ENCODE measurements at places on chromosomes 1 and 21. TPM values are rescaled to one million over a fixed set of nuclear protein-coding genes. Genes with fewer than 3 reads are reported as not detected.

DNA sequence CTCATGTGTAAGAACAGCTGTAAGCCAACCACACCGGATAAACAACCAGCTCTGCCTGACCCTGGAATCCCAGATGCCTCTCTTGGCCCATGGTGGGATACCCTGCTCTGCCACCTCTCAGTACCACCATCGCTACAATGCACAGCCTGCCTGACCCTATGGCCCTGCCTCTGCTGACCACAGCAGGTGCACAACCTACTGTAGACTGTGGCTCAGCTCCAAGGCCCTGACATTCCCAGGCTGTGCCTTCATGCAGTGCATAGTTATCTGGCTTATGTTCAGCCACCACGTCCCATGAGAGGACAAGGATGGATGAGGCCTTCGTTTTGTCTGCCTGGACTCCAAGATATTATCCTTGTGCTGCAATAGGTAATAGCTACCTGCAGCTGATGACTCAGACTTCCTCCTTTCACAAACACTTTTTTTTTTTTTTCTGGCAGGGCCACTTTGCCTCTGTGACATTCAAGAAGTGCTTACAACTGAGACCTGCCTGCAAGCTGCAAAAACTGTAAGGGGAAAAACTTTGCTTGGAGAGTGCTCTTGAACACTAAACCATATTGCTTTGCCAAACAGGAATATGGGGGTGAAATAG is 177.7 kb downstream of the URB2 start:
- no peak for DNase-seq

DNA sequence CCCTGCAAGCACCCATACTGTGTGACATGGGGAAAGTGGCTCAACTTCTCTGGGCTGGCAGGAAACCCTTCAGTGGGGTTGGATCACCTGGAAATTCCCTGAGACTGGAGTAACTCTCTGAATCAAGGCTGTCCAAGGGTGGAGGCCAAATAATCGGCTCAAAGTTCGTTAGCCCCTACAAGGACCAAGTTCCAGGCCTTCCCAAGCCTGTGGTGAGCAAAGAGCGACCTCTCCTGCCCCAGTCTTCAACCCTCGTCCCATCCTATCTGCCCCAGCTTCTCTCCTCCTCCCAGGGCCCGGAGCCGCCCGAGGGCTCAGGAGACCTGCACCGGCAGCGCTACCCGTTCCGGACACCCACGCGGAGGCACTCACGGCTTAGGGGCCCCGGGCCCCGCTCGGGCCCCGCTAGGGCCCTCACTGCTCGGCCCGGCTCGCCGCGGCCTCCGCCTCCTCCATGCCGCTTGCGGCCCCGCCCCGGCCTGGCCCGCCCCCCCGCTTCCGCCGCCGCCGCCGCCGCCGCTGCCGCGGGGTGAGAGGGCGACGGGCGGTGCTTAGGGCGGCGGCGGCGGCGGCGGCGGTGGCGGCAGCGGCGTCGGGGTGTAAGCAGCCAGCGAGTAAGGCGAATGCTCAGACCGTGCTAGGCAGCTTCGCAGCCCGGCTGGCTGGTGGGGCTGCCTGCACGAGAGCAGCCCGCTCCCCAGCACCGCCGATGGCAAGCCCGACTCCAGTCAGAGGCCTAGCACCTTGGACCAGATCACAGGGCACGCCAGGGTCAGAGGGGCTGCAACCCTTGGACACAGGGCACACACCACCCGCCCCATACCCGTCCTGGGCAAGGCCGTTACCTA is at the start of gene POMGNT1:
Gene POMGNT1, minus strand, starts transcription at position 471 of the 848 bp plus-strand sequence. CDS start 613 bp downstream, outside the sequence.
- peak; percentile 90 for DNase-seq

DNA sequence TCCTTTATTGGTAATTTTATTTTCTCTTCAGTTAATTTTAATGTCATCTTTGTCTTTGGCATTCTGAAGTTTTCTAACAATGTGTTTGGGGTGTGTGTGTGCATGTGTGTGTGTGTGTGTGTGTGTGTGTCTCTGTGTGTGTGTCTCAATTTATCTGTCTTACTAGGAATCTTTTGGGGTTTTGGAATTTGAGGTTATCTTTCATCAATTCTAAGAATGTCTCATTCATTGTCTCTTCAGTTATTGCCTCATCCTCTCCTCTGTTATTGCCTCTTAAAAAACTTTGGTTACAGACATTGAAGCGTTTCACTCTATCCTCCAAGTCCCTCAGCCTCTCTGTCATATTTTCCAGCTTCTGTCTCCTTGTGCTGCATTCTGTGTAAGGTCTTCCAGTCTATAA is 18.1 kb upstream of the SAMD13 start:
- no peak for DNase-seq

- peak; percentile 73 for DNase-seq
Observed at GRCh38 chr21:41821081-41821755, 54.4 kb upstream of the RIPK4 start.

GRCh38 chr1:147496571-147497210 is 44.6 kb upstream of the BCL9 start:
- DNase-seq: no peak

GRCh38 chr21:31354604-31355443 is 10.8 kb upstream of the TIAM1 start:
- no peak for DNase-seq

DNA sequence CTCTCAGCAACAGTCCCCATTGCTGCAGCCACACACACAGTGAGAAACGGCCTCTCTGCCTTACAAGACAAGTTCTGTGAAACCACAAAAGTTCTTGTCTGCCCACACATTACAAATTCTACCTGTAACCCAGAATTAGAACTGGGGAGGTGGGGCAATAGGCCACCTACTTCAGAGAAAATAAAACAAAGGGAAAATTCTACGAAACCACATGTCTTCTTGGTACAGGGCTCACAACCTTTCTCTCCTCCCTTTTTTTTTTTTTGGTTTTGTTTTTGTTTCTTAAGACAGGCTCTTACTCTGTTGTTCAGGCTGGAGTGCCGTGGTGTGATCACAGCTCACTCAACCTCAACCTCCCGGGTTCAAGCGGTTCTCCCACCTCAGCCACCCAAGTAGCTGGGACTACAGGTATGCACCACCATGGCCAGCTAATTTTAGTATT is 30.2 kb downstream of the LPAR3 start:
- DNase-seq: no peak

GRCh38 chr1:33972676-33973395 is 109.0 kb downstream of the HMGB4 start:
- DNase-seq: no peak

DNA sequence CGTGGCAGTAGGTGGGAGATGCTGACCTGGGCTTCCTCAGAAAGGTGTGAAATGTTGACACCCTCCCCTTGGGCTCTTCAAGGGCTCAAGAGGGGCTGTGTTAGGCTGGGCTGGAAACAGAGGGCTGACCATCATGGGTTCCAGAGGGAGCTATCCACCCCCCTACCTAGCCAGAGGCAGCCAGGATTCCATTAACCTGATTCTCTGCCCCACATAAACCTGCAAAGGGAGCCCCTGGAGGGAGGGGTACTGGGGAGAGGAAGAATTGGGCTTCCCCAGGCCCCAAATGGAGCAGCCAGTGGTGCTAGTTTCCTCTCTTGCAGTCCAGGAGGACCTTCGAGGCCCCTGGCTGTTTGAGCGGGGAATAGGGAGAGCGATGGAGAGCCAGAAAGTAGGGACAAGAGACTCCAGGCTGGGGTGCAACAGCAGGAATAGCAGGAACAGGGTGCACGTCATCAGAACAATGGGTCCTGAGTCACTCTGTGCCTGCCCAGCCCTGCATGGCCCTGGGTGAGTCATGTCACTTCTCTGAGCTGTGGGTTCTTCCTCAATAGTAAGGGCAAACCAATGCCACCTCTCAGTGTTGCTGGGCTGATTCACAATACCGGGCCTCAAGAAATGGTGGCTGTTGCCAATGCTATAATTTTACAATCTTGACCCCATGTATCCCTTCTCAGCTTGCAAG is 121.2 kb downstream of the EPHB2 start:
- DNase-seq: no peak

GRCh38 chr1:54543729-54544496 is 4.1 kb upstream of the ACOT11 start:
- DNase-seq: no peak

GRCh38 chr21:17550671-17551308 is 37.9 kb downstream of the CXADR start:
- DNase-seq: no peak

DNA sequence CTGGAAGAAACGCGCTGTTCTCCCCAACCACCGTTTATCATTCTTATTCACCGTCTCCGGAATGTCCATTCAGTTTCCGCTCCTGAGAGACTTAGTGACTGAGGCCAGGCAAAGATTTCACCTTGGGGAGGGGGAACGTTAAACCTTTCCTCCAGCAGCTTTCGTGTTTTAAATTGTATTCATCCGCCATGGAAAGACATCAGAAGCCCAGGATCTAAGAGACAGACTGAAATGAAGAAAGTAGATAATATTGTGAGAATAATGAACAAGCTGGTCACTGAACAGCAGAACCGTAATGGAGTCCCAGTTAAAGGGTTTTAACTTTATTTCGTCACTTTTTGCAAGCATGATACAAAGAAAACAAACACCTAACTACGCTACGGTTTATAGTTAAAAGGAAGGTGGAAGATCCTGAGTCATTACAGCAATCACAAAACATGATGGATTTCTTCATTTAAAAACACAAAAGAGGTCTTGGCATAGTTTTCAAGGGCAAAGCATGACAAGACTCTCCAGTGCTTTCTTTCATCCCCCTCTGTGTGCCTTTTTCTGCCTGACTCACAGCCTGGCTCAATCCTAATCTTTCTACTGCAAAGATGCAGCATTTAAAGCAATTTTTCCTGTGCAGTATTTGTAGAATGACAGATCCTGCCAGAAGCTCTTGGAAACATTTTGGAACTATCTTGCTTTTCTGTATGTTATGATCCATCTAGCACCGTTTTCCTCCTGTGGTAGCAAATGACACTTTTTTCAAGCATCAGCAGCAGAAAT is 722 bp upstream of the SLC19A2 start:
- no peak for DNase-seq

DNA sequence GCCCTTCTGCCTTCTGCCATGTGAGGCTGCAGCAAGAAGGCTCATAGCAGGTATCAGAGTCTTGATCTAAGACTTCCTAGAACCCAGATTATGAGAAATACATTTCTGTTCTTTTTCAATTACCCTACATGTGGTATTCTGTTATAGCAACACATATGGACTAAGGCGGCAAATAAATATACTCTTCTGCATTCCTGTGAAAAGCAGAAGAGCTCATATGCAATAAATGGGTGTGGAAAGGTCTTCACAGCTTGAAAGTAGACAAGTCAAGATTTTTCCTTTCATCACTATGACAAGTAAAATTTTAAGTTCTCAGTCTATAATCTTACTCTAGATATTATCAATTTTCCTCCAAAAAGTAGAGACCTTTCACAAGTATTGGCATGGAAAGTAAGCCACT is 36.6 kb downstream of the TNFSF18 start:
- no peak for DNase-seq

DNA sequence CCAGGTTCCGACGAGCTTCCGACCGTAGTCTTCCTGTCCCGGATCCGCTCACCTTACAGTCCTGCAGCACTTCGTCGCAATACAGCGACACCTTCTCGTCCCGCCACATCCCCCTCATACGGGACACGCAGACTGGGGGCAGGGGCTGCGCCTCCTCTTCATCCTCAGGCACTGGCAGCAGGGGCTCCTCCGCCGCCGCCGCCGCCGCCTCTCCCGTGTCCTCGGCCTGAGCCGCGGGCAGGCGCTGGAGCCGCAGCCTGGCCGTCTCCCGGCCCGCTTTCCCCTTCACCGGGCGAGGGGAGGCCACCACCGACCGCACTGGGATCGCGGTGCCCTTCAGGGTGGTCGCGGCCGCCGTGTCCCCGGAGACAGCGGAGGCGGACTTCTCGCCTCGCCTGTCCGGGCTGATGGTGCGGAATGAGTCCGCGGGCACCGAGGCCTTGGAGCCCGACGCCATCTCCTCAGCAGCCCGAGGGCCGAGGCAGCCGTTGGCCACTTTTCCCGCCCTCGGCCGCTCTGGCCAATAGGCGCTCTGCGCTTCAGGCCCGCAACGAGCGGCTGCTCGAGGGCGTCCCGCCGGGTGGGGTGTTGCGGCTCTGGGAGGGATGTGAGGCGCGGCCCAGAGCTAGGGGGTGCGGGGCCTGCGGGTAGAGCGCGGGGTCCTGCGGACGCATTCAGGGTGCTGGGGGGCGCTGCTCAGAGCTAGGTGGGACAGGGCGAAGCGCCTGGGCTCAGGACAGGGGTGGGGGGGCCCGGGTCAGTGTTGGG is at the start of gene SHCBP1L:
Gene SHCBP1L, minus strand, starts transcription at position 490 of the 768 bp plus-strand sequence. Its CDS starts 33 bp downstream, at position 457.
- no peak for DNase-seq

DNA sequence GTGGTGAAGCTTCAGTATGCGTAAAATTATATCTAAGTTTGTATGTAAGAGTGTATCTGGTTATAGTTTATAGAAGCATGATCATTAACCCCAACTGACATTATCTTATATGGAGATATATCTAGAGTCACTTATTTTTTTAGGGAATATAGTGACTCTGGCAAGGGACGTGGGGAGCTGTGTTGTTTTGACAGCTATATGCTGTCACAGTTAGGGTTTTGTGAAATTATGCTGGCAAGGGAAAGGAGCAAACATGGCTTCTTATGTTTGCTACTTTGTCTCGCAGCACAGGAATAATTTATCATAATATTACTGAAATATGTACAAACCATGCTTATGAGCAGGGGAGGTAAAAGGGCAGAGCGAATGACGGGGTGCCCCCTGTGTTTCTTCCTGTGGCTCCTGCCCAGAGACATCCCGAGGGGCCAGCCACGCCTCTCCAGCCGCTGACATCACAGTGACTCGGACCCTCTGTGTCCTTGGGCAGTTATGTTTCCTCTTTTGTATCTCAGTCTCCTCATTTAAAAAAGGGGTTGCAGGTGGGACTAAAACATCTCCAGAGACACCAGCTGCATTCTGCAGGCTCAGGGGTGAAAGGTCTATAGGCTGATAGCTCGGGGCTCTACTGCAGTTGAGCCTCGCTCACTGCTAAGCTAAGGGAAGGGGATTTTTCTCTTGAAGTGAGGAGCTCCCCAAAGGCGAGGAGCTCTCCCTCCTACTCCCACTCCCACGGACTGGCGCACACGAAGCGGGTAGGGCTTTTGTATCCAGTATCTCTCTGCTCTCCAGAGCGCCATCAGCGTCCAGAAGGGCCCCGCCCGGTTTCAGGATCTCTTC is 14.9 kb downstream of the A3GALT2 start:
- DNase-seq: no peak

GRCh38 chr1:56477164-56478111 is 101.9 kb downstream of the PLPP3 start:
- peak; percentile 84 for DNase-seq

DNA sequence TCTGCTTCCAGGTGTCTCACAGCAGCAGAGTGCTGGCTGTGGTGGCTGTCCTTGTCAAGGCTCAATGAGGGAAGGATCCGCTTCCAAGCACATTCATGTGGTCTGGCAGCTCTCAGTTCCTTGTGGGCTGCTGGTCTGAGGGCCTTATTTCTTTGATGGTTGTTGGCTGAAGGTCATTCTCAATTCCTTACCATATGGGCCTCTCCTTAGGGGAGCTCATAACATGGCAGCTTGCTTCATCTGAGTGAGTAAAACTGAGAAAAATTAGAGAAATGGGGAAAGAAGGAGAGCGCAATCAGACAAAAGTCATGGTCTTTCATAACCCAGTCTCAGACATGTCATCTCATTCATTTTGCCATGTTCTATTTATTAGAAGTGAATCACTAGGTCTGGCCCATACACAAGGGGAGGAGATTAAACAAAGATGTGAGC is 81.7 kb upstream of the TSPAN2 start:
- DNase-seq: no peak

The SMCP gene
- not detected for total RNA-seq

The PYHIN1 gene
- 0.19 TPM for total RNA-seq

The VCAM1 gene
- total RNA-seq: 6.9 TPM

The TINAGL1 gene
- total RNA-seq: 180 TPM

The SRM gene
- total RNA-seq: 58.0 TPM

The MYCL gene
- 0.35 TPM for total RNA-seq

The CAMK1G gene
- not detected for total RNA-seq

The UBL4B gene
- total RNA-seq: not detected

The UBE2U gene
- not detected for total RNA-seq

The C1orf146 gene
- total RNA-seq: not detected

Measured in cardiac septum (tissue), 1 donor.